Chondrocyte (in vitro differentiated cells): ENCODE measurements at places on chromosomes 3 and 15. TPM values are rescaled to one million over a fixed set of nuclear protein-coding genes. Genes with fewer than 3 reads are reported as not detected.

DNA sequence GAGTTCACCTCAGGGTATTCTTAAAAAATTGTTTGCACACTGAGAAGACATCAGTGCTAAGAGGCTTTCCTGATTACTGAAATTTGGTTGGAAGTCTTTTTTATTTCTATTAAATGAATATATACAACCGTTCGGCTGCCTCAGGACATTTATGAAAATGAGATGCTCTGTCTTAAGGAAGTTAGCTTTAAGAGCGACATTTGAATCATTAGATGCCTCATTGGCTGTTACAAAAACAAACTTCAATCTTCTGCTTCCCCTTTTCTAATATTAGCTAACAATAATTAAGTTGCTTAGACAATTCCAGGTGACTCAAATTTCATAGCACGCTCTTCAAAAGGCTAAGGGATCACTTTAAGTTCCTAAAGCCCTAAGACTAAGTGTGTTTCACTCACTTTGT is 673.7 kb downstream of the FHIT start:
- DNase-seq = no peak

The CHP1 gene
- total RNA-seq = 63.6 to 80.0 TPM (median 77.0 TPM) in 3 replicates

The FETUB gene
- total RNA-seq = not detected in 3 replicates

- no peak for DNase-seq
These were observed 91.4 kb upstream of the TUSC7 start for GRCh38 chr3:116618138-116618537.

The HHATL gene
- total RNA-seq = not detected in 3 replicates

The ARL6IP5 gene
- 118 to 121 TPM (median 120 TPM) in 3 replicates for total RNA-seq
